ENCODE measurements at places on chromosomes 2 and 18. TPM values are rescaled to one million over a fixed set of nuclear protein-coding genes. Genes with fewer than 3 reads are reported as not detected.

The CCDC148 gene
- total RNA-seq = 0.39 TPM

The CPS1 gene
- total RNA-seq = 9.2 TPM

The ASTL gene
- not detected for total RNA-seq

The COL3A1 gene
- total RNA-seq = 0.27 TPM

The NOL4 gene
- not detected for total RNA-seq

Data from A549 treated with CORT108297 at 1 μM for 4 hours (cell line).